ENCODE measurements at places on chromosomes 7 and 10.

- no peak for DNase-seq
These were observed 20.6 kb upstream of the RHOBTB1 start for GRCh38 chr10:60964257-60965235.

DNA sequence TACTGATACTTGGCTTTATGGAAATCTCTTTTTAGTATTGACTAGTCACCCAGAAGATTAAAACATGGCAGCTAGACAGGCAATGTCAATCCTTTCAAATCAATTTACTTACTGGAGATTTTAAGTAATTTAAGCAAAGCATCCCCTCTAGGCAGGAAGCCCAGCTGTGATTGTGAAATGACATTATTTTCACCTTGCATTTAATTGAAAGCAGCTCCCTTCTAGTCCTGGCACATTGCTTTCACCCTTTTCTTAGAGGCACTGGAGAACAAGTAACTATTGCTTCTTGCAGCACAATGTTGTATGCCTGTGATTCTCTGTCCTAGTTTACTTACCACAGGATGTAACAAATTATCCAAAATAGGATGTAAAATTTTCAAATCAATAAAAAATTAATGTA is 13.3 kb downstream of the ST7 start:
- DNase-seq = no peak

- no peak for DNase-seq
These were observed 4.2 kb downstream of the ALKBH4 start for GRCh38 chr7:102460467-102460866.

DNA sequence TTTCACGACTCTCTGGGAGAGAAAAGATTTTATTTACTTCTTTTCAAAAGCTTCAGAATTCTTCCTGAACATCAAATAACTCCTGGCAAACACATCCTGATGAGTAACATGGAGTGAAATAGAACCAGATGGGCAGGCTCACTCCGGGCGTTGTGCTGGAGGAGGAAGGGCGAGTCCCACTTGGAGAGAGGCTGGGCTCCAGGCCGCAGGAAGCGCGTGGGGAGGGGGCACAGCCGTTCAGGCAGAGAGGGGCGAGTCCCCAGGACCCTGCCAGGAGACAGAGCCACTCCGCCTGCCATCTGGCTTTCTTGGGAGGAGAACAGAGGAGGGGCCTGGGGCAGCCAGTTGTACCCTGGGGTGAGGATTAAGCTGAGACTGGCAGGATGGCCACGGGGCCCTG is 265.9 kb upstream of the ZMIZ1 start:
- DNase-seq = no peak

GRCh38 chr10:20953120-20953519 is 56.0 kb upstream of the NEBL start:
- no peak for DNase-seq

DNA sequence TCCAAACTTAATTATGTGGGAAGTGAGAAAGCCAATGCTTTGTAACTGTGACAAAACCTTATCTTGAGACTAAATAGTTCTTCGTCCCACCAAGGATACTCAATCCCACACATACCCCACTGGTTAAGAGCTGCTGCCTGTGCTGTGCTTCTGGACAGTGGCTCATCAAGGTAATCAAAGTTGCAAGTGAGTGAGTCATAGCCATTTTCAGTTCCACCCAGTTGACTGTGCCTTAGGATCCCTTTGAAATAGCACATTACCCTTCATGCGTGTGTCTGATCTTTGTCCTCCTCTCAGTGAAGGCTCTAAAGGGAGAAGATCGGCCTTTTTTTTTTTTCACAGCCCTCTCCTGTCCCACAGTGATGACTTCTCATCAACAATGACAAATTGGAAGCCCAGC is 706.0 kb upstream of the AUTS2 start:
- no peak for DNase-seq

GRCh38 chr7:30304177-30304884 is 19.9 kb downstream of the ZNRF2 start:
- DNase-seq = no peak

GRCh38 chr10:24973163-24973562 is 20.8 kb upstream of the PRTFDC1 start:
- no peak for DNase-seq

DNA sequence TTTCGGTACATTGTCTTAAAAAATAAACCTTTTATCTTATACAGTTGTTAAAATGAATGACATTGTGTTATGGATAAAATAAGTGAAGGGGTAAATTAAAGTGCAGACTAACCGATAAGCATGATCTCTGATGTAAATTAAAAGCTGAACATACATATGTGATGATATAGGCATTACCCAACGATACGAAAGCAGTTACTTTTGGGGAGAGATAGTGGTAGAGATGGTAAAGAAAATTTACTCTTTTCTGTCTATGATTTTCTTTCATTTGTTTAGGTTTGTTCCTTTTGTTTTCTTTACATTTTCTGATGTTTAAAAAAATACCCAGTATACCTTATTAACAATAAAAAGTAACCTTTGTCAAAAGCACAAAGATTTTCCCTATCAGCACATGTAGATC is 6.4 kb downstream of the C1GALT1 start:
- no peak for DNase-seq

DNA sequence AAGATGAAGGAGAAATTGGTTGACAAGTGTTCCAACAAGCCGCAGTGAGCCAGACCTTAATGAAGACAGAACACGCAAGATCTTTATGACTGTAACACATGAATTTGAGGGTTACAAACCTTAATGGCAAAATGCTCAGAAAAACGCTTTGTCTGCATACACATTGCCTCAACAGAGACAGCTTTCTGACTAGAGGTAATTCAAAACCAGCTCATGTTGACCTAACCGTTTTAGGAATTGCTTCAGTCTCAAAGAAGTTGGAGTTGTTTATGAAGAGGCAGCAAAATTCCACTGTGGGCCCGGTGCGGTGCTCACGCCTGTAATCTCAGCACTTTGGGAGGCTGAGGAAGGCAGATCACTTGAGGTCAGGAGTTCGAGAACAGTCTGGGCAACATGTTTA is 2.2 kb upstream of the GTF2I start:
- DNase-seq = no peak

GRCh38 chr10:12707461-12708185 is 293.9 kb downstream of the CCDC3 start:
- no peak for DNase-seq

DNA sequence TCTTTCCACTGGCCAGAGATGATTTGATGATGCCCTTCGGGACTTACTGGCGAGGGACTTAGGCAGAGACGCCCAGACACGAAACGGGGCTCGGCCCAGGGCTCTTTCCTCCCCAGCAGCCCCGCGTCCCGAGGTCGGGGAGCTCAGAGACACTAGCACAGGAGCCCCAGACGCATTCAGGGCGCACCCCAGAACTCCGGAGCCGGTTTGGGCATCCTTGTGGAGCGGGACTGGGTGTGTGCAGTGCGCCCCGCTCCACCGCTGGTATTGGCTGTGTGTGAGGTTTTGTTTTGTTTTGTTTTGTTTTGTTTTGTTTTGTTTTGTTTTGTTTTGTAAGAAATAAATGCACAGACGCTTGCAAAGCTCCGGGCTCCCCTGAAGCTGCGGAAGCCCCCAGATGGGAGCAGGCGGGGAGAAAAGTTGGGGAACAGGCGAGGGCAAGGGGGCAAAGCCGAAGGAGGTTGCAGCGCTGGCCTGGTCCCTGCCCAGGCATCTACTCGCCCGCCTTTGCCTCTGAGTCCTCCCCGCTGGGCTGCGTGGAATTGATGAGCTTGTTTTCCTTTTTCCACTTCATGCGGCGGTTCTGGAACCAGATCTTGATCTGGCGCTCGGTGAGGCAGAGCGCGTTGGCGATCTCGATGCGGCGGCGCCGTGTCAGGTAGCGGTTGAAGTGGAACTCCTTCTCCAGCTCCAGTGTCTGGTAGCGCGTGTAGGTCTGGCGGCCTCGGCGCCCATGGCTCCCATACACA is 1.9 kb upstream of the HOXA5 start:
- no peak for DNase-seq

GRCh38 chr7:42055171-42055570 is 181.8 kb downstream of the GLI3 start:
- no peak for DNase-seq

DNA sequence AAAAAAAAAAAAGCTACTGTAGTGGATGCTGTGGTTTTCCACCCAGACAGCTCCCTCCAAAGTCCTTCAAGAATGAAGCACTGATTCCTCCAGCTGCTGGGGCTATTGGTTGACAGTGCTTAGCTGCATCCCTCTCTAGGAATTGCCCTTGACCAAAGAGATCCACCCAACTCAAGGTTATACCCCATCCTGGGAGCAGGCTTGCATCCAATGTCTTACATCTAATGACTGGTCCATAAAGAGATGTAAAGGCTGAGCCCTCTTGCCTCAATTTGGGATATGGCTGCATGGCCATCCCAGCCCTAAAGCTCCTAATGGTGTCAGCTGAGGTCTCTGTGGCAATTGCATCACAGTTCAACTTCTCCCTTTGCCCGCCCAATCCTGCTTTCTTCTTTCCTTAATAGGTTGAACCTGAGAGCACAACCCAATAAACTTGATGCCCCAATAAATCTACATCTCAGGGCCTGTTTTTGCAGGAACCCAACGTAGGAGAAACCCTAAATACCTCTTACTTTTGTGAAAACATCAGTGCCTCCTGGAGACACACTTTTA is 4.4 kb downstream of the GPR37 start:
- DNase-seq = no peak

DNA sequence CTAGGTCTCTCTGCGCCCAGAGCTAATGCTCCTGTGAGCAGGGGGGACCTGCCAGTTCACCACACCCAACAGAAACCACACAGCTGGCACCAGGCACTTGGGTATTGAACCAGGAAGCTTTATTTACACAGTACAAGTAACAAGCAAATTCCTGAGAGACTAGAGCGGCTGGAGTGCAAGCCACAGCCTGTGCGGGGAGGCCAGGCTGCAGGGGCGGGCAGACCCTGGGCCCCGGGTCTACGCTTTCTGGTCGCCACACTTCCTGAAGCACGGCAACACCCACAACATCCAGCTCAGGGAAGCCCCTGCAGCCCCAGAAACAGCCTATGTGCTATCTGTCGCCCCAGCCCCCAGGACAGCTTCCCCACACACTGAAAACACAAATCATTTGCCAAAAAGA is 125.0 kb downstream of the FAM53B start:
- DNase-seq = no peak

DNA sequence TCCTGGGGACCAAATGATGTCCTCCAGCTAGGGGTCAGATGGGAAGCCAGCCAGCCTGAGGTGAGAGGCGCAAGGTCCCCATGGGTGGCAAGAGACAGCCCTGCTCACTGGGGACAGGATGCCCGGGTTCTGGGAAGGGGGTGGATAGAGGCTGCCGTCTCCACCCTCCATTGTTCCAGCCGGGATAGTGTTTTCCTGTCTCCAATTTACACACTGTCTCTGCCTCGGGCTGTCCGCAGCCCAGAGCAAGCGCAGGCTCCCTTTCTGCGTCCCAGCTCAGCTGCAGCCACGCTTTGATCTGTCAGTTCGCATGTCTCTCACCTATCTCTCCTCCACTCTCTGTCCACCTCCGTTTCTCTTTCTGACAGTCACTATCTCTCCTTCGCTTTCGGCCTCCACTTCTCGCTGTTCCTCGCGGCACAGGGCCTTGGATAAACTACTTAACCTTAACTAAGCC is 2.1 kb downstream of the EPHB4 start:
- no peak for DNase-seq

- DNase-seq = no peak
These were observed 64.9 kb upstream of the NRBF2 start for GRCh38 chr10:63068246-63068645.

DNA sequence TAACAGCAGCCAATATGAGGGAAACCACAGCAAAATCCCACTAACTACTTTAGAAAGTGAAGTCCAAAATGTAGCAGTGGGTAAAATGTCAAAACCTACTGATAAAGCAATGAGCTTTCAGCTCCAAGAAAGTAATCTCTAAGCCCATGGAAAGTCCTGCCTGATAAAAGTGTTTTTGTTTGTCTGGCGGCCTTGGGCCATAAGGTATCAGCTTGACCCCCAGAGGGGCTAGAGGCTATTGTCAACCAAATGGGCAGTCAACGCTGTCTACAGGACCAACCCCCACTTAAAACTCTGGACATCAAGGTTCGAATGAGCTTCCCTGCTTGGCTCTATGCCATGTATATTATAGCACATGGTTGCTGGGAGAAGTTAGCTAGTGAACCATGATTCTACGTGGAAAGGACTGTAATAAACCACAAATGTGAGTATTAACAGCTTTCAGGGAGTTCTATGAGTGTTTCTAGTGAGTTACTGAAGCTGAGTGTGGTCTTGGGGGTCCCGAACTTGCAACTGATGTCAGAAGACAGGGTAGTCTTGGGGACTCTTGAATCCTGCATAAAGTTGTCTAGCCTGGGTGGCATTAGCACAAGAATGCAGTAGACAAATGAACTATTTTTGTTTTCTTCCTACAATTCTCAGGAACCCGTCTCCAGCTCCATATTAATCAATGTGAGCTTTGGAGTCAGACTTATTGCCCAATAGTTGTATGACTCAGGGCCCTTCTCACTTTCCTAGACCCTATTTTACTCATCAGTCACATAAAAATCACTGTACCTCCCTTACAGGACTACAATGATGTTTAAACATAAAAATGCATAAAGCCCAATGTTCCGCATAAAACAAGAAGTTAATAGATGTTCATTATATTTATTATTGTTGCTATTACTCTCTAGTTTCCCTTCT is 164.9 kb downstream of the DGKI start:
- DNase-seq = no peak

DNA sequence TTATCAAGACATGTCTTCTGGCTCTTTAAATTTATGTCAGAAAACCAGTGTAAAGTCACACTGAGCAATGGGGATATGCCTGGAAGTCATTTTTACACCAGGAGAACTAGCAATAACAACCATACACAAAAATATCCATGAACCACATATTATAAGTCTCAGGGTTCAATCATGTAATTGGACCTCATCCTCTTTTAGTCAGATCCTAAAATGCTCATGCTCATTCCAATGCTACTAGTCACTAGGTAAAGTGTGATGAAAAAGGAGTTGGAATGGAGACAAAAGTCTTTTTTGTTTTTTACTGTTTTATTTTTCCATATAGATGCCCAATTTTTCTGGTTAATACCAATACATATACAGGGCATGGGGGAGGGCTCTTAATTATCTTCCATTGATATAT is 306.1 kb downstream of the DGKB start:
- no peak for DNase-seq

GRCh38 chr10:127849921-127850320 is 42.8 kb downstream of the CLRN3 start:
- no peak for DNase-seq

- no peak for DNase-seq
These were observed 521.0 kb downstream of the PARD3 start for GRCh38 chr10:34294137-34294536.

GRCh38 chr10:45505311-45505710 is 131.3 kb downstream of the ALOX5 start:
- DNase-seq = no peak

GRCh38 chr7:46572691-46573090 is 651.6 kb upstream of the IGFBP3 start:
- DNase-seq = no peak

DNA sequence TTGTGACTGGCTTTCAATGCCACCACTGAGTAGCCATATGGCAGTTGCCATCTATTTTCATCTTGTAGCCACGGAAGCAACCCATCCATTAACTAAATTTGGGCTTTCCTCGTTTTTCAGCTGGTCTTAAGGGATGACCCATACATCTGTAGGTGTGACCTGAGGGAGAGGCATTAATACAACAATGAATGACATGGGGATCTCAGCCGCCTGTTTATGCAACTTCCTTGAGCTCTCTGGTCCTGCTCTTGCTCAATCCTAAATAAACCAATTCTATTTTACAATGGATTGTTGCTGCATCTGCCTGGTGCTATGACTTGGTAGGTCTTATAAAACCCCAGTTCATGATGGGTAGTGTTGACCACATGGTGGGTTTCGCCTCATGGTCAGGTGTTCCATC is 21.9 kb upstream of the ADAM22 start:
- DNase-seq = no peak

- DNase-seq = no peak
These were observed 353.6 kb downstream of the GALNT17 start for GRCh38 chr7:71485586-71485985.
